SK-MEL-5 (cell line): ENCODE measurements at places on chromosomes 6 and 20. TPM values are rescaled to one million over a fixed set of nuclear protein-coding genes. Genes with fewer than 3 reads are reported as not detected.

- DNase-seq = no peak
These were observed 30.7 kb downstream of the SSR1 start for GRCh38 chr6:7282097-7282906.

DNA sequence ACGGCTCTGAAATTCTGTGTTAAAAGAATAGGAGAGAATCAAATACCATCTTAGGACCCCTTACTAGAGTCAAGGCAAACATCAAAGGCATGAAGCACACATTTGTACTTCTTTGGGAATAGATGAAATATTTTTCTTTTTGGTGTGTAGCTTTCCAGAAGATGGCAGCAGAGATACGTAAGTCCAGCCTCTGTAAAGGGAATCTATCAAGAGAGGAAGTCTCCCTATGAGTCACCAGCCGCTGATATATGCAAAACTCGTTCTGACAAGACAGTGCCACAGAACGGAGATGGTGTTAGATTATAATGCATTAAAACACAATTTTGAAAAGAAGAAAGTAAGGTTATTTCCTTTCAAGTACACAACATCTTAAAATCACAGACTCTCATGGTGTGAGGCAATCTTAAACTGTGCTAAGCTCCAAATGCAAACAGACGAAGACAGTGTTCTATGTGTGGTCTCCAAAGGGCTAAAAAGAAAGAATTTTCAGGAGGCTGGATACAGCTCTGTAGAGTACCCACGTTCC, 120.0 kb upstream of the AGPAT4 start:
- peak; percentile 85 for DNase-seq

GRCh38 chr6:67285770-67286495, 1349.1 kb upstream of the ADGRB3 start:
- no peak for DNase-seq

The PRR18 gene
- not detected in 2 replicates for total RNA-seq

DNA sequence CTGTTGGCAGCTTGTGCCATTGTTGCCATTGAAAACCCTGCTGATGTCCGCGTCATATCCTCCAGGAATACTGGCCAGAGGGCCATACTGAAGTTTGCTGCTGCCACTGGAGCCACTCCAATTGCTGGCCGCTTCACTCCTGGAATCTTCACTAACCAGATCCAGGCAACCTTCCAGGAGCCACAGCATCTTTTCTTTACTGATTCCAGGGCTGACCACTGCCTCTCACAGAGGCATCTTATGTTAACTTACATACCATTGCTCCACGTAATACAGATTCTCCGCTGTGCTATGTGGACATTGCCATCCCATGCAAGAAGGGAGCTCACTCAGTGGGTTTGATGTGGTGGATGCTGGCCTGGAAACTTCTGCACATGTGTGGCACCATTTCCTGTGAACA, 221.8 kb upstream of the FAM83B start:
- no peak for DNase-seq

DNA sequence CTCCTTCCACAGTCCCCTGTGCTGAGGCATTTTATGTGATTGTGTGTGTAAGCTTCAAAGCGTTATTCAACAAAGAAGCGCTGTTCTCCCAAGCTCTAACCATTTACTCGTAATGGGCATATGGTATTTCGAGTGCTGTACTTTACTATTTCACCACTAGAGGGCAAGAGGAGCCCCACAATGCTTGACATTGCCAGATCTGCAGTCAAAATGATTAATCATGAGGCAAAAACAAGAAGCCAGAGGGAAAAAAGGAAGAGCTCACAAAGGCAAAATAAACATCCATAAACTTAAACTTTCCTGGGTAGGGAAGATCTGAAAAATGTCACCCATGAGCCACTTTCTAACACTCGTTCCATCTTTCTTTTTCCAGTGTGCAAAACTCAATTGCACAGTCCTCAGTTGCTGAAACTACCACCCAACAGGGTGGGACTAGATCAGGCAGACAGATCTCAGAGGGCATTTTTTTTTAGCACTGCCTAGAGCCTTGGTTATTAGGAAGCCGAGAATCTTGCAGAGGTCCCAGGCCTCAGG, 215.0 kb upstream of the PLCB4 start:
- peak; percentile 97 for DNase-seq

The RAD21L1 gene
- 0.11 TPM in 1 of 2 replicates, not detected in the other for total RNA-seq

- no peak for DNase-seq
These were observed 7.6 kb downstream of the SERPINB6 start for GRCh38 chr6:2963756-2964155.

GRCh38 chr6:50842446-50842845, 23.8 kb downstream of the TFAP2B start:
- DNase-seq = no peak

- no peak for DNase-seq
These were observed 25.3 kb downstream of the GNAS-AS1 start for GRCh38 chr20:58825450-58825849.

DNA sequence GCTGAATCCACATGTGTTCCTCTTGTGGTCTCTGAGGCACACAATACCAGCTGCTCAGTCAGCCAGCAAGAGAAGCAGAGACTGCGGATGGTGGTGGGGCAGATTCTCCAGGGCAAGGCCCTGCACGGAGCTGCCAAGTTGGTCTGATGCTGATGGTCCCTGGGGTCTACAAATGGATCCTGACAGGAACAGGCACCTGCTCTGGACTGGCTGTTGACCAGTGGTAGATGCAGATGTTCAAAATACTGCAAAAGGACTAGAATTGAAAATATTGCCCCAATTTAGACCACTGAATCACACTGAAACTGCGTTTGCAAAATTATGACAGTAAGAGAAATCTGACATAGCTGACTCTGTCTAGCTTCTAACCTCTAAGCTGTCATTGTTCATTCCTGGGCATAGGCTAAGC, 29.6 kb upstream of the TUBB2A start:
- DNase-seq = no peak

GRCh38 chr6:21601339-21601923, 7.9 kb downstream of the SOX4 start:
- no peak for DNase-seq

GRCh38 chr6:2245103-2245876, at the start of gene GMDS:
Gene GMDS, minus strand, starts transcription at chr6:2245605.
- DNase-seq = peak; percentile 91

- DNase-seq = peak; percentile 89
These were observed 18.9 kb downstream of the TFAP2A start for GRCh38 chr6:10395704-10396546.

DNA sequence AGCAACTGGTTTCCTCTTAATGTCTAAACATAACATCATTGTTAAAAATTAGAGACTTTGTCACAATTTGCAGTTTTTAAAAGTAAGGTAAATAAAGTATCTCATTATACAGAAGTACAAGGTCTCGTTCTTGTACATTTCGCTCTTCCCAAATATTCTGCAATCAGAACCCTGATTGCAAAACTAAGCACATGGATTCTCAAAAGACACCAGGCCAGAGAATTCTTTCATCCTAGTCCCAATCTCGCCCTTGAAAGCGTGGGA, 355 bp upstream of the AKAP7 start:
- DNase-seq = no peak

GRCh38 chr20:63466250-63466825, 6.1 kb downstream of the KCNQ2 start:
- no peak for DNase-seq

- DNase-seq = peak; percentile 82
These were observed 168.9 kb upstream of the UST start for GRCh38 chr6:148577687-148578488.

The LY6G6D gene
- total RNA-seq = not detected in 2 replicates

DNA sequence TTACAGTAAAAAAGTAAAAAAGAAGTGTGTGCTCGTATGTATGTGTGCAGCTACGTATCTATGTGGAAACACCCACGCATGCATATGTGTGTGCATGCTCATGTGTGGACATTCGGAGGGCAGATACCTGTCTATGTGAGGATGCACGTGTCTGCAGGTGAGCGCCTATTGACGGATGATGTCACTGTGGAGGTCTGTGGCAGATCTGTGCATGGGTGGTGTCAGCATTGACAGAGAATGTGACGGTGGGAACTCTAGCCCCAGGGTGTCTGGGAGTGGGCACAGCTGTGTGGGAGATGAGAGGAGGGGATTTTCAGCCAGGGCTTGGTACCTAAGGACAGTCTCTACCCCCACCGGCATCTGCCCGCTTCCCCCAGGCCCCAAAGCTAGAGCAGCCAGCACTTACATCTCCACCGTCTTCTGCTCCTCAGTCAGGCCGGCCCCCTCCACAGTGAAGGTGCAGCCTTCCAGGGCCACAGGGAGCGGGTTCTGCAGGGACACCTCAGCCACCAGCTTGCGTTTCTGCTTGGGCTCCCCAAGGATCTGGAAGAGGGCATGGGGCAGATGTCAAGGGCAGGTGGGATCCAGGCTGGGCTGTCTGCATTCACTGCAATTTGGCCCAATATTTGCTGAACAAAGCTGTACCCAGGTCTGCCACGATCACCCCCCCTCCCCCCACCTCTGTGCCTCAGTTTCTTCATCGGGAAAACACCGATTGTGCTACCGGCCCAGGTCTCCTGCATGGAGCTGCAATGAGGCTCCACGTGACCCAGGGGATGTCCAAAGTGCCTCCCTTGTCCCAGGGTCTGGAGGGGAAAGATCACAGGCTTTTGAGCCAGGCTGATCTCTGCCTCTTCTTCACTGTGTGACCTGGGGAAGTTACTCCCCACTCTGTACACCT, 34.1 kb downstream of the TGM2 start:
- no peak for DNase-seq

GRCh38 chr6:12163149-12163548, 127.0 kb upstream of the EDN1 start:
- DNase-seq = no peak

DNA sequence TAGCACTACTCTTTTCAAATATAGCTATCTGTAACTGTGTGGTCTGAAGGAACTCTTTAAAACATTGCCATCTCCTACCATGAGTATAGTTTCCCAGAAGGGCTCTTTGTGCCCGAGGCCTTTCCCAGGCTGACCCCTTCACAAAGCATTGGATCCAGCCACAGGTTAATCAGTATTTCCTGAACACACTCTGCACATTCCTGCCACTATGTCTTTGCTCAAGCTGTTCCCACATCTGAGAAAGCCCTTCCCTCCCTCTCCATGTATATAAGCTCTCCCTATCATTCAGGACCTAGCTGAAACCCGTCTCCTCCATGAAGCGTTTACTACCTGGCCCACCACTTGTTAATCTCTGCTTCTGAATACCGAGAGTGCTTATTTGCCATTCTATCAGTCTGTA, 47.8 kb upstream of the PKHD1 start:
- no peak for DNase-seq

The TSBP1 gene
- total RNA-seq = not detected in 2 replicates

DNA sequence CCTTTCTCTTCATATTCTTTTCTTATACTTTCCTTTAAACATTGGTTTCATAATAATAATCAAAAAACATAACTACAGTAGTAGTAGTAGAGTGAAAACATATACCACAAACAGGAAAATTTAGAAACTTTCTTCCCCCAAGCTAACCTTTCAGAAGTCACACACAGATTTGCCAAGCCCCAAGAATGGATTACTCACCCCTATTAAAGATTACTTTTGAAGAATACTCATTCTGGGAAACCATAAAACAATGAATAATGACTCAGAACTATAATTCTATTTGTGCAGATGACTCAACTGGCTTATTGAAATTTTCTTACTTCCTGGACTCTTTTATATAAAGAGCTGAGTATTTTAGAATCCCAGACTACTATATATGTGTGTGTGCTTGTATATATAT, 119.4 kb upstream of the GJE1 start:
- DNase-seq = peak; percentile 26

DNA sequence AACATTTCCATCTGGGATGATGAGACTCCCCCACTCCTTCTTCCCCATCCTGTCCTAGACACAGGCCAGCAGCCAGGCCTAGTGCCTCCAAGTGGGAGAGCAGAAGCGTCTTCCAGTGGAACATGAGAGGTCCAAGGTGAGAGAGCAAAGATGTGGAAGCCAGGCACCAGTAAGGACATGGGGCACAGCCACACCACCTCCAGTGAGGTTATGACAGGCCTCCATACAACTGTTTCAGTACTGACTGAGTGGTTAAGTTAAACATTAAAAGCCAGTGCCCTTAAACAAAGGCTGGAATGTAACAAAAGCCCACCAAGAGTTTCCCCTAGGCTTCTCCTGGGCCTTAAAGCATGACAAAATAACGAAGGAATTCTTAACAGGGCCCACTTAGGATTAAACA, 5.3 kb downstream of the ZBTB24 start:
- DNase-seq = no peak

The THBS2 gene
- 0.16 and 0.18 TPM in 2 replicates for total RNA-seq

DNA sequence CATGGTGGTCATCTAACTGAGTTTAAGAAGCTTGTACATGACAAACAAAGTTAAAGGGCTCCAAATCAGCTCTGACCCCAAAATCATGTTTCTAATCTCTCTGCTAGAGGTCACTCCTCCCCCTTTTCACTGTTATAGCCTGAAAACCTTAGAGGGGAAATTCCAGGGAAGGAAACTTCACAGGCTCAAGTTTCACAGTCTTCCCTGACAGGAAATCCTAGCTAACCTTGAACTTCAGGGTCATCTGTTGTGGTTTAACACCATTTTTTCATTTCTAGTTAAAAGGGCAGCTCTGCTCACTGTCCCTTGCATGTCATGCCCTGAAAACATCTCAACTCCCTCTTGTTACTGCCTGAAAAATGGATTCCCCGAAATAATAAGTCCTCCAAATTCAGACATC, 104.4 kb upstream of the BMP2 start:
- DNase-seq = no peak

GRCh38 chr20:40692240-40693011, 3.4 kb upstream of the MAFB start:
- DNase-seq = no peak

- DNase-seq = peak; percentile 52
These were observed 89.2 kb upstream of the ARID1B start for GRCh38 chr6:156687789-156688619.

GRCh38 chr20:3658716-3659491, 4.3 kb downstream of the GFRA4 start:
- DNase-seq = no peak

DNA sequence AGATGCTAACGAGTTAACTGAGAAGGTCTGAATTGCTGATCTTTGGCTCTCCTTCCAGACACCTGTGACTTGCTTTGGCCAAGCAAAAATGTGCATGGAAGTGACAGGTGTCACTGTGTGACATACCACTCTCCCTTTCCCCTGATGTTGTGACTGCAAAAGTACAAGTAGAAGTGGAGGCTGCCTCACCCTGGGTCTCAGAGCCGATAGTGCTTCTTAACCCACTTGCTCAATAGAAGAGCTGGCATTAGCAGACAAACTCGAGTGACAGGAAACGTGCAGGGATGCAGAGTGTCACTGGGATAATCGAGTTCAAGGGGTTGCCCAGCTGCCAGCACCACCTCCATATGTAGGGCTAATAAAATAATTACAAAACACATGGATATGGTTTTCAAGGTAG, 16.4 kb upstream of the SPO11 start:
- no peak for DNase-seq

DNA sequence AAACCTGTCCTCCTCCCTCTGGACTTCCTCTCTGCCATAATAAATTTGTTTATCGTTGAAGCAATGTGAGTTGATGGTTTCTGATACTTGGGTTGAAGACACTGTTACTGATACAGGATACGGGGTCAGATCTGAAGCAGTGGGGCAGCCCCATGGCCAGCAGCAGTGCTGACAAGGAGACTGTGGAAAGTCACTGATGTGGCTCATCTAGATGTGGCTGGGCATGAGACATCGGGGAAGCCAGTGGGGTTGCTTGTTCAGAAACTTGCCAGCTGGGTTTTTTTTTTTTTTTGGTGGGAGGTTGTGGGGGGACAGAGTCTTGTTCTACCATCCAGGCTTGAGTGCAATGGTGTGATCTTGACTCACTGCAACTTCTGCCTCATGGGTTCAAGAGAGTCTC, 2.6 kb upstream of the BPI start:
- no peak for DNase-seq

The OPRM1 gene
- total RNA-seq = not detected in 2 replicates

The LTB gene
- not detected in 2 replicates for total RNA-seq

- DNase-seq = peak; percentile 57
These were observed 28.8 kb downstream of the RWDD2A start for GRCh38 chr6:83221889-83222479.

- DNase-seq = no peak
These were observed 10.7 kb upstream of the RFX6 start for GRCh38 chr6:116866281-116866871.
